Mesendoderm (in vitro differentiated cells): ENCODE measurements at places on chromosomes 5 and 9.

DNA sequence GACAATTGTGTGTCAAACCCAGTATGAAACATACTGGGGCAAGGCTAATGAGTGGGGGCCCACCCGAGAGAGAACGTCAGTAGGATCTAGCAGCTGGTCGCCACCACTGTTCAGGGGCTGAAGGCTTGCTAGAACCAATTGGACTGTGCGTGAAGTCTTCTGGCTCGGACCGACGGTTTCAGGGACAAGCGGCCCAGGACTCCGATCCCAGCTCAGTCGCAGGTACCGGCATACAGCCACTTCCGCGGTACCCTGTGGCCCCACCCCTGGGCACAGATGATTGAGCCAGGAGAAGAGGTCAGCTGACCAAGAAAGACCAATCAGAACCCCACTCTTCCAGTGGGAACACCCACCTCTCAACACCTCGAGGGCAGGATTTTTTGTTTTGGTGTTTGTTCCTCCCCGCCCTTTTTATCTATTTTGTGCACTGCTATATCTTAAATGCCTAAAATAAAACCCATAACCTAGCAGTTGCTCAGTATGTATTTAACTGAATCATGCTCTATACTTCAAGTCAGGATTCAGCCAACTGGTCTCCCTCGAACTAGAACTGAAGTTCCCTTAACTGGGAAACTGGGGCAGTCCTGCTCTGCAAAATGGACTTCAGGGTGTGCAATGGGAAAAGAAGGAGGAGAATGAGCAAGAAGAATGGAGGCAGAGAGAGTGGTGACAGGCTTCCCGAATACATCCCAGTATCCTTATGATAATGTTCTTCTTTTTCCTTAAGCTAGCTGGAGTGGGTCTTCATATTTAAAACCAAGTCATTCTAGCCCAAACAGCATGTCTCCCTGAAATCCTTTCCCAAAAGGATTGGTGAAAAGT is 21.1 kb upstream of the CPEB4 start:
- DNase-seq: no peak

DNA sequence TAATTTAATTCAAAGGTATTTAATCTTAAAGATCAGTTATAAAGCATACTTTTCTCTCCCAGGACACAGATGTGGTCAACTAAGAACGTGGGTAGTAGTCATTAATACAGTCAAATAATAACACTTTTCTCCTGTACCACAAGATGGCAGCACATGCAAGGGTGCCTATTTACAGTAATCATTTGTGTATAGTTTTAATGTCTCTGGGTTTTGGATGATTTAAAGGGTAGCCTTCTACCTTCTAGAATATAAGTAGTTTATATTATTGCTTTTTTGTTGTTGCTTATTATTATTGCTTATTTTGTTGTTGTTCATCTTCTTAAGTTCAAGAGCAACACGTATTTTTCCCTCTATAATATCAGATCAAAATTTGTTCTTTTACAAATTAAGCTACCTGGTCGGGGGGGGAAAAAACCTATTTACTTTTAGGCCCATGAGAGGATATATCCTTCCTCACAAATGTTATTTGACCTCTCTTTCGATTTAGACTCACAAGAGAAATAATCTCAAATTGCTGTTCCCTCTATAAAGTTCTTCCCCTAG is 59.6 kb upstream of the SLC27A6 start:
- DNase-seq: peak; percentile 54

- DNase-seq: no peak
Measured at GRCh38 chr9:20557285-20557684, 65.0 kb downstream of the MLLT3 start.

GRCh38 chr9:97956331-97956730 is 18.4 kb upstream of the HEMGN start:
- no peak for DNase-seq

DNA sequence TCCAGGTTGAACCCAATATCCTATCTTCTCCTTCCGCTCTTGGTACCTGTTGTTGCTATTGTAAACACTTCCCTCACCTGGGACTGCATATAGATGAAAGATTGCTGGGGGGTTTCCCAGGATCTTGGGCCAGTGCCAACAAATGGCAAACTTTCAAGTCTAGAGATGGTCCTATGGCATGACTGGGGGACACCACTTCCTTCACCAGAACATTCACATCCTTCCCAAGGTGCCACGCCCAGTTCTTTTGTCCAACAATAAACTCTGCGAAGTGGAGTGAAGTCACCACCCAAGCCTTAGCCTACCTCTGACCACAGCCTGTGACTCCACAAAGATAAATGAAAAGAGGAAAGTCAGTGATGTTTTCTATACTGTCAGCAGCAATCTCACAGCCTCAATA is 34.4 kb downstream of the DOCK8 start:
- no peak for DNase-seq

- DNase-seq: peak; percentile 45
Measured at GRCh38 chr5:132790201-132790865, 13.3 kb upstream of the SEPTIN8 start.

DNA sequence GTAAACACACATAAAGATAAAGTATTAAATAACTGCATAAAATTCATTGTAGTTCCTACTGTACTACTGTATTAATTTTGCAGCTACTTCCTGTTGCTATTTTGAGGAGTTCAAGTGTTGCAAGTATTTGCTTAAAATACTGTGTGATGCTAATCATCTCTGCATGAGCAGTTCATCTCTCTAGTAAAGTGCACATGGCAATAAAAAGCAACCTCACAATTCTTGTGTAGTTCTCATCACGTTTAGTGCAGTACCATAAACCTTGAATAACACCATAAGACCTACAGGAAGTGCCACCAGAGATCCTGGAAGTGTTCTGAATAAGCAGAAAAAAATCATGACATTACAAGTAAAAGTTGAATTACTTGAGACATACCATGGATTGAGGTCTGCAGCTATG is 34.6 kb downstream of the CPLANE1 start:
- DNase-seq: no peak

DNA sequence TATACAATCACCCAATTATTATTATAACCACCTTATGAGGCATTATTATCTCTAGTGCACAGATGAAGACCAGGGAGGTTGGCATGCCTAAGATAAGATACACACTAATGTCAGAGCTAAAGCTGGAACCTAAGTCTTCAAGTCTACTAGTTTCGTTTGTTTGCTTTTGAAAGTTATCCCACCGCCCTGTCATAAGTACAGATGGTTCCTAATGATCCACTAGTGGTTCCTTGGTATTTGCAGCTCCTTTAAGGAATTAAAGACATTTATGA is 14.1 kb downstream of the NDUFA8 start:
- no peak for DNase-seq

DNA sequence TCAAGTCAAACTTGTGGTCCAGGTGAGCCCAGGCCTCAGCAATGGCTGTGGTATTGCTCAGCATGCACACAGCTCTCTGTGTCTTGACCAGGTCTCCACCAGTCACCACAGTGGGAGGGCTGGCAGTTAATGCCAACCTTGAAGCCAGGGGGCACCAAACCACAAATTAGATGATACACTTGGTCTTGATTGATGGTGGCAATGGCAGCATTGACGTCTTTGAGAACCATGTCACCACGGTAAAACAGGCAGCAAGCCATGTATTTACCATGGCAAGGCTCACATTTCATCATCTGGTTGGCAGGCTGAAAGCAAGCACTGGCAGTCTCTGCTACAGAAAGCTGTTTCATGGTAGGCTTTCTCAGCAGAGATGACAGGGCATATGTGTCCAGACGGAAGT is 40.0 kb downstream of the NIM1K start:
- DNase-seq: peak; percentile 34

DNA sequence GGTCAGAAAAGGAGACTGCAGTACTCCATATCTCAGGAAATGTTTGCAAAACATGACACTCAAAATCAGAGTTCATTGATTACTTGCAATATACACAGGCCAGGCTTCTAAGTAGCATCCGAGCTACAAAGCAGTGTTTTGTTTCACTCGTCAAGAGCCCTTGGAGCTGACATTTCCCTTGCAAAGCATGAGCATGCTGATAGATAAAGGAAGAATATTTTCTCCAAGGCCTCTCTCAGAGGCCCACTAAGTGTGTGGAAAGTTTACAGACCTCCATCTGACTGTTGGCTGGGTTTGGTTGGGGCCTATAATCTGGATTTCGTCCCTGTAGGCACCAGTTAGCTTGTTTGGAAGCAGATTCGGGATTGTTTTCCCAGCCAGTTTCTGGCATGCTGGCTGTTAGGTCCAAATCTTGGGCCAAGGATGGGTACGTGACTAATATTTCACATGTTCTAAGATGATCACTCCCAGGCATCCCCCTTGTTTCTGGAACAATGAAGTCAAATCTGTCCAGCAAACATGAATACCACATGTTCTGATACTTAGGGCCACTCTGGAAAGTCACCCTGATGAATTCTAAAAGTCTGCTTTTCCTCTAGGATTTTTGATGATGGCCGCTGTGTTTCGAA is 161.3 kb downstream of the RFK start:
- no peak for DNase-seq

GRCh38 chr9:93654351-93654961 is 78.1 kb downstream of the PHF2 start:
- DNase-seq: no peak
